ENCODE measurements at places on chromosomes 16 and 17. TPM values are rescaled to one million over a fixed set of nuclear protein-coding genes. Genes with fewer than 3 reads are reported as not detected.
A peak's percentile ranks its signal among the peaks of the same experiment; 100 is the strongest.

DNA sequence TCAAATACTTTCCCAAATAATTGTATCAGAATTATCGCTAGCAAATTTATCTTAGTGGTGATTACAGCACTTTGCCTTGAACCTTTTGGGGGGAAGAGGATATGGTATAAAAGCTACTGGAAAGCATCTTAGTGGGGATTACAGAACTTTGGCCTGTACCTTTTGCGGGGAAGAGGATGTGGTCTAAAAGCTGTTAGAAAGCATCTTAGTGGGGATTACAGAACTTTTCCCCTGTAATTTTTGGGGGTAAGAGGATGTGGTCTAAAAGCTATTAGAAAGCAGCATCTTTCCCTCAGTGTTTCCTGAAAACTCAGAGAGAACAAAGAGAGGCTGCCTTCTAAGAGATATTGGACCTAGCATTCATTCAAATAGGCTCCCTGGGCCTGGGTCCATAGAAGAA lies 4.1 kb downstream of the SLFN12 start:
- DNase-seq: no peak
- no peaks in the 10 kb centered on the region for H3K36me3 ChIP-seq
- no peak overlapping the region for H3K27ac ChIP-seq
- peaks cover 3% of the 10 kb centered on the region for H3K4me1 ChIP-seq
- no peak overlapping the region for H3K4me3 ChIP-seq

DNA sequence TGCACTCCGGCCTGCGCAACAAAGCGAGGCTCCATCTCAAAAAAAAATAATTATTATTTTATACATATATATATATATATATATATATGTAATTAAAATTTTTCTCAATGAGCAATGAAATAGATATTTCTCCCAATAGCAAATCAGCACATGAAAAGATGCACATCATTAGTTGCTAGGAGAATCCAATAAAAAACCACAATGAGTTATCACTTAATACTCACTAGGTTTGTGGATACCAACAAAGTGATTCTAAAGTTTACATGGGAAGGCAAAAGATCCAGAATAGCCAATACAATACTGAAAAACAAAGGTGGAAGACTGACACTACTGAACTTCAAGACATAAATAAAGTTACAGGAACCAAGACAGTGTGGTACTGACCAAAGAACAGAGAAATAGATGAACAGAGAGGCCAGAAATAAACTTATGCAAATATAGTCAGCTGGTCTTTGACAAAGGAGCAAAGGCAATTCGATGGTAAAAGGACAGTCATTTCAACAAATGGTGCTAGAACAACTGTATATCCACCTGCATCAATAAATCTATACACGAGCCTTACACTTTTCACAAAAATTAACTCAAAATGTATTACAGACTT lies 13.6 kb downstream of the SMG6 start:
- H3K27ac ChIP-seq: no peak overlapping the region
- no peak for DNase-seq
- H3K27me3 ChIP-seq: no peaks in the 10 kb centered on the region
- no peak overlapping the region for H3K4me3 ChIP-seq
- no peaks in the 10 kb centered on the region for H3K4me1 ChIP-seq

SCGB1C2 gene
- polyA plus RNA-seq: not detected

- no peaks in the 10 kb centered on the region for H3K36me3 ChIP-seq
- DNase-seq: no peak
- no peaks in the 10 kb centered on the region for H3K4me1 ChIP-seq
- no peak overlapping the region for H3K27ac ChIP-seq
- H3K4me3 ChIP-seq: no peak overlapping the region
Measured at GRCh38 chr17:44642834-44643233, 13.4 kb upstream of the MEIOC start.

- no peaks in the 10 kb centered on the region for H3K27me3 ChIP-seq
- no peaks in the 10 kb centered on the region for H3K4me1 ChIP-seq
- H3K36me3 ChIP-seq: no peaks in the 10 kb centered on the region
- H3K4me3 ChIP-seq: no peak overlapping the region
Measured at GRCh38 chr17:73555199-73555960, 88.9 kb downstream of the SDK2 start.

DNA sequence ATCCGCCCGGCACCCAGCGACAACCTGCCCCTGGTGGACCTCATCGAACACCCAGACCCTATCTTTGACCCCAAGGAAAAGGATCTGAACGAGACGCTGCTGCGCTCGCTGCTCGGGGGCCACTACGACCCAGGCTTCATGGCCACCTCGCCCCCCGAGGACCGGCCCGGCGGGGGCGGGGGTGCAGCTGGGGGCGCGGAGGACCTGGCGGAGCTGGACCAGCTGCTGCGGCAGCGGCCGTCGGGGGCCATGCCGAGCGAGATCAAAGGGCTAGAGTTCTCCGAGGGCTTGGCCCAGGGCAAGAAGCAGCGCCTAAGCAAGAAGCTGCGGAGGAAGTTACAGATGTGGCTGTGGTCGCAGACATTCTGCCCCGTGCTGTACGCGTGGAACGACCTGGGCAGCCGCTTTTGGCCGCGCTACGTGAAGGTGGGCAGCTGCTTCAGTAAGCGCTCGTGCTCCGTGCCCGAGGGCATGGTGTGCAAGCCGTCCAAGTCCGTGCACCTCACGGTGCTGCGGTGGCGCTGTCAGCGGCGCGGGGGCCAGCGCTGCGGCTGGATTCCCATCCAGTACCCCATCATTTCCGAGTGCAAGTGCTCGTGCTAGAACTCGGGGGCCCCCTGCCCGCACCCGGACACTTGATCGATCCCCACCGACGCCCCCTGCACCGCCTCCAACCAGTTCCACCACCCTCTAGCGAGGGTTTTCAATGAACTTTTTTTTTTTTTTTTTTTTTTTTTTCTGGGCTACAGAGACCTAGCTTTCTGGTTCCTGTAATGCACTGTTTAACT lies 1.0 kb downstream of the NOG start:
- H3K36me3 ChIP-seq: no peaks in the 10 kb centered on the region
- no peak for DNase-seq
- peak overlapping the region; percentile 74 for H3K4me3 ChIP-seq
- H3K4me1 ChIP-seq: peaks cover 18% of the 10 kb centered on the region

NPIPA8 gene
- polyA plus RNA-seq: 19.1 TPM

- no peak for DNase-seq
- peak overlapping the region; percentile 15 for H3K4me3 ChIP-seq
- H3K4me1 ChIP-seq: no peaks in the 10 kb centered on the region
- H3K36me3 ChIP-seq: no peaks in the 10 kb centered on the region
- no peak overlapping the region for H3K27ac ChIP-seq
- no peaks in the 10 kb centered on the region for H3K27me3 ChIP-seq
Measured at GRCh38 chr16:54135361-54136275, 151.0 kb downstream of the IRX3 start.
